ENCODE measurements at places on chromosomes 2 and 18.

GRCh38 chr2:40374543-40375240 lies 77.2 kb downstream of the SLC8A1 start:
- DNase-seq: no peak

DNA sequence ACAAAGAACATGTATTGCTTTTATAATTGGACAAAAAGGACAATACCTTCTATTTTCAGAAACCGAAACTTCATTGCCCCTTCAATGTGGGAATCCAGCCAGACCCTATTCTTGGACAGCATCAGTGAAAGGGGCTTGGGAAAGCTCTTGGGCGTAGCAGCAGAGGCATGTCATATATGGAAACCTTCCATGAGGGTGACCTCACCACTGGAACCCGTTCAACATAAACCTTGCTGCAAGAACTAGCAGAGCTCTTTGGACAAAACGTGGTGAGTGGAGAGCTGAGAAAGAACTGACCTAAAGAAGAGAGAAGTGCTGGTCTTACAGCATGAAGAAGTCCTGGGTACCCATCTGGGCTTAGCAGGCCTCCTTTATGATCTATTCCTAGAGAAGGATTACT lies 22.7 kb upstream of the ACTG2 start:
- no peak for DNase-seq

DNA sequence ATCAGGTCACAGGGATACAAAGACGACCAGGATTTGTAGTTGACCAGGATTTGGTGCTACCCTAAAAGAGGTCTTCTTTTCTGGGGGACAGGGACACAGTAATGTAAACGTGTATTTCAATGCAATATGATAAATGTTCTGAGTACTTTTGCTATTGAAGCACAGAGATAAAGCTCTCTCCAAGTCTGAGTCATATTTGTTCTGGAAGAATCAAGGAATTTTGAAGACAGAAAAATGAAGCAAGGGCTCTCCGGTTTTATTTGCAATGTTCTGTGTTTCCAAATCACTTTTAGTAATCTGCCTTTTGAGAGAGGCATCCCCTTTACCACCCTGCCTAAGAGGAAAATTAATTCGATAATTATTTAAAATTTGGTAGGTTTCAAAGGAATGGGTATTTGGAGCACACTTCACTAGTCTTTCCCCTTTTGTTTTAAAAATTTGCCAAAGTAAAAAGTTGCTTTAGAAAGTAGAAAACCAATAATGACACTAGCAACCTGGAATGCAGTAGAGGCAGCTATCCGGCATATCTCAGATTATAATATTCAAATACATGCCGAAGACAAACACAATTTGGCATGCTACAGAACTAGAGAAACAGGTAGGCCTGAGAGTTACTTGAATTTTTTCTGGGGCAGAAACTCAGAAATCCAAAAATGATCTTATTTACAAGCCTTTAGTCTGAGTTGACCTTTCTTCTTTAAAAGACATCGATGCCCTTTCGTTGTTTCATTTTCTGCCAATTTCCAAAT lies 82.7 kb downstream of the MREG start:
- no peak for DNase-seq

GRCh38 chr2:232611559-232612218 lies 21.7 kb upstream of the EFHD1 start:
- peak; percentile 69 for DNase-seq

- DNase-seq: no peak
Observed at GRCh38 chr2:61214171-61214570, 52.2 kb downstream of the C2orf74 start.

DNA sequence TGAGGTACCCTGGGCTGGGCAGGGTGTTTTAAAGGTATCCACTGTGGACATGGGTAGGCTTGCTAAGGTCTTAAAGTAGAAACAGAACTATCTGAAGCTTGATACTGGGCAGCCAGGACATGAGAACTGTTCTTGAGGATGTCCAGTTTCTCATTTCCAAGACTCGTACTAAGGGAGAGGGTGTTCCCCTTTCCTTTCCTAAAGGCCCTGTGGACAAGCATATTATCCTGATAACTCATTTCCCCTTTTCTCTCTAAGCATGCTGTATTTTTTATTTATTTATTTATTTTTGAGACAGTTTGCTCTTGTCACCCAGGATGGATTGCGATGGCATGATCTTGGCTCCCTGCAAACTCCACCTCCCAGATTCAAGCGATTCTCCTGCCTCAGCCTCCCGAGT lies 273.6 kb downstream of the PRKCE start:
- DNase-seq: no peak

- DNase-seq: no peak
Observed at GRCh38 chr18:60755134-60755533, 382.6 kb upstream of the MC4R start.

Measured in omental fat pad (tissue), 4 donors.